ENCODE measurements at places on chromosomes 1 and 21.

GRCh38 chr21:14757533-14758327 lies 211.6 kb upstream of the SAMSN1 start:
- peak; percentile 30 for DNase-seq

- DNase-seq: peak; percentile 91
Measured at GRCh38 chr1:25996966-25997827, 666 bp downstream of the PAFAH2 start.

- peak; percentile 67 for DNase-seq
Measured at GRCh38 chr1:170676628-170677027, 12.7 kb downstream of the PRRX1 start.

DNA sequence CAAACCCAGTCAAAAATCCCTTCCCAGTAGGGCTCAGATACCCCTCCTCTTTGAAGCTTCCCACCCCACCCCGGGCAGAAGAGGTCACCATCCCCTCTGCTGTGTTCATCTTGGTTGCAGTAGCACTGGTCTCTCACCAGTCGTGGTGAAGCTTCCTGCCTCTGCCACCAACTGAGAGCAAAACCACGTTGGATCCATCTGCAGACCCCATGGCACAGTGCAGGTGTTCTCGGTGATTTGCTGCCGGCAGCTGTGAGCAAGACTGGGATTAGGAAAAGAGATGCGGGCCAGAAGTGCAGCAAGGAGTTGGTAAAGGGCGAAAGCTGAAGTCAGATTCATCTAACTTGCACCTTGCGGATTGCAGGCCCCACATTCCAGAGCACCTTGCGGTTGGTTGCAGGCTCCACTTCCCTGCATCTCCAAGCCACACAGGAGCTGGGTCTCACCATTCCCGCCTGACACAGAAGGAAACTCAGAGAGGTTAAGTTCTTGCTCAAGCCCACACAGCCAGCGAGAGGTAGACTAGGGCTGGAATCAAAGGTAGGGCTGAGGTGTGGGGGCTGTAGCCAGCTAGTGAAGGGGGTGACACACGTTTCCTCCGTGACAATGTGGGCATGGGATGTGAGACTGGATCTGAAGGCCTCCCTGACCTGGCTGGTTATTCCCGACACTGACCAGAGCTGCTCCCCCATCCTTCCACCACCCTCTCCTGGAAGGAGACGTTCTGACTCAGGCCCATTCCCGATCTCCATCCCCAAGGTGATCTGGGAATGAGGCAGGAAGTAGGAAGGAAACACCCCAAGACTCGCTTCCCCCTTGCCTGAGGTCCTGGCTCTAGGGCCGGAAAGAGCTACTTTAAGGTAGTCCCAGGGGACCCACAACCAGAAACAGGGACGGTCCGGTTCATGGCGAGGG lies 3.3 kb upstream of the FAM110D start:
- no peak for DNase-seq

GRCh38 chr21:37710546-37711285 lies 205.5 kb downstream of the KCNJ6 start:
- peak; percentile 29 for DNase-seq

DNA sequence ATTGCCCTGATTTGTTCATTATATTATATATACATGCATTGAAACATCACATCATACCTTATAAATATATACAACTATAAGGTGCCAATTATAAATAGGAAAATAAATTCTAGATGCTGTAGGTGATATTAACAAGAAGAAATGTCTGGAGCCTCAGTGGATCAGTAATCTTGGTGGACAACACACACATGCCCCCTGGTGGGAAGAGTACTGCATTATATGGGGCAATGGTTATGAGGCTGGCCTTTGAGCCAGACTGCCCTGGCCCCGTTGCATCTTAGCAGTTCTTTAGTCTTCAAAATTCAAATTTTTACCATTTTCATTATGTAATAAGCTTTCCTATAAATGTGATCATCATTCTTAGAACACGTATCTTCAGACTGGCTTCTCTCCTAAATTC lies 335.0 kb upstream of the GREM2 start:
- DNase-seq: peak; percentile 60

- no peak for DNase-seq
Measured at GRCh38 chr21:31500071-31500470, 156.0 kb upstream of the TIAM1 start.

DNA sequence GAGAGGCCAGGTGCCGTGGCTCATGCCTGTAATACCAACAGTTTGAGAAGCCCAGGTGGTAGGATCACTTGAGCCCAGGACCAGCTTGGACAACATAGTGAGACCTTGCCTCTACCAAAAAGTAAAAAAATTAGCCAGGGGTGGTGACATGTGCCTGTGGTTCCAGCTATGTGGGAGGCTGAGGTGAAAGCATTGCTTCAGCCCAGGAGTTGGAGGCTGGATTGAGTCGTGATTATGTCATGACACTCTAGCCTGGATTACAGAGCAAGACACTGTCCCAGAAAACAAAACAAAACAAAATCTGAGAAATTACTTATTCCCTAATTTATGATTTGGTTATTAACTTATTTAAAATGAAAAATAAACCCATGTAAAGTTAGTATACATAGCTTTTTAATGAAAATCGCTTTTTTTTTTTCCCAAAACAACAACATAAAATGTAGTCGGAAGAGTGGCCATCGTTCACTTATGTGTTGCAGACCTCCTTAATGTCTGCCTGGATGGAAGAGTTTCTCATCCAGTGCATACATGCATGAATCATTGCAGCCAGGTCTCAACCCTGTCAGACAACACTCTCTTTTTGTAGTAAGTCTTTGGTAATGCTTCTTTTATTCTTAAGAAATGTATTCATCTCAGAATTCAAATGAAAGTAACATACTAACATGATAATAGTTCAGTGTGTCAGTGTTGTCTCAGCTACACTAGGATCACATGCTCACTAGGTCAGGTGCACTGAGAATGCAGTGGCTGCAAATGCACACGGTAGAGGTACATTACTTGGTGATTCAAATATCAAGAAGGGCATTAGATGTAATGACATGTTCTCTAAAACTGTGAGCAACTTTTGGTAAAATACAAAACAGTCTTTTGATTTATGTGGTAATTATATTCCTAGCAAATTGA lies 28.0 kb downstream of the ITSN1 start:
- peak; percentile 40 for DNase-seq

DNA sequence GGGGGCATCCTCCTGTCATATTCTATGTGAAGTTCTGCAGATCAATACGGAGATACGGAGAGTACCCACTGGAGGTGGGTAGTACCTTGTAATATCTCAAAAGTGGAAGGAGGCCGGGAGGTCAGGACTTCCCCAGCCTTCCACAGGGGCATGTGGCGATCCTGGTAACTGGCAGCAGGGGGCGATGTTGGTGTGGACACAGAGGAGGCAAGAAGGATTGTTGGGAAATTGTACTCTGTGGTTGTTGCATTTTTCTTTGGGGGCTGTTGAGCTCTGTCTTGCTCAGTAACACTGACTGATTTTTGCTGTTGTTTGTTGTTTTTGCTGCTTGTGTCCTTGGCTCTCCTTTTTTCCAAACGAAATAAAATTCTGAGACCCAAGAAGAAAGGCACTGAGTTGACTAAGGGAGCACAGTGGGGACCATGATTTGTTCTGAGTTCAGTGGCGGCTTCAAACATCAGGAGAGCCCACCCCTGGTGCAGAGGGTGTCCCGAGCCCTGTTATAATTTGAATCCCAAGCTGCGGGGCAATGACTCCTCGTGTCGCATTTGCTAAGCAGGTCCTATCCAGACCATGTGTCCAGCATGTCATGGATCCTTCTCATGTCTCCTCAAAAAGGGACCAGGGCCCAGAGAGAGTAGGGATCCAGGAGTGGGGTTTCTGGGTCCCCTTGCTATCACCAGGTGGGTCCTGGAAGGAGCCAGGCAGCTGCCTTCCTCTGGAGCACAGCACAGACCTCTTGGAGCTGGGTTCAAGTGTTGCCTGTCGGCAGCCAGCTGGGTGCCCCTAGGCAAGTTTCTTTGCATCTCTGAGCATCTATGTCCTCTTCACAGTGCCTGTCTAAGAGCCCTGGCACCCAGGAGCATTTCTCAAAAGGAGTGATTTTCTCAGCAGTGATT lies 22.8 kb downstream of the LHX4 start:
- DNase-seq: peak; percentile 82

GRCh38 chr1:114341299-114341698 lies 169.7 kb downstream of the TRIM33 start:
- no peak for DNase-seq

DNA sequence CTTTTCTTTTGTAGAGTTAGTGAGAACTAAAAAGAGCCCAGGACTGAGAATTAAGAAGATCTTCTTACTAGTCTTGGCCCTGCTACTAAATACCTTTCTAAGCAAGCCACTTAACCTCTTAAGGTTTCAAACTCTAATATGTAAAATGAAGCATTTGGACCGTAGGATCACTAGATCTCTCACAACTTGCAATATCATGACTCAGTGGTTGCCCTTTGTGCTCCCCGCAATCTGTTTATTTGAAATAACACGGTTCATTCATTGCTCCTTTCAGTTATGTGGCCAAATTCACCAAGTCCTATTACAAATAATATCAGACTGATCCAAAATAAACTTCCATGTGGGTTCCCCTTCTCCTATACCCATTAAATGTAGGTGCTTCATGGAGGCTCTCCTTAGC lies 10.8 kb downstream of the PALMD start:
- DNase-seq: no peak

DNA sequence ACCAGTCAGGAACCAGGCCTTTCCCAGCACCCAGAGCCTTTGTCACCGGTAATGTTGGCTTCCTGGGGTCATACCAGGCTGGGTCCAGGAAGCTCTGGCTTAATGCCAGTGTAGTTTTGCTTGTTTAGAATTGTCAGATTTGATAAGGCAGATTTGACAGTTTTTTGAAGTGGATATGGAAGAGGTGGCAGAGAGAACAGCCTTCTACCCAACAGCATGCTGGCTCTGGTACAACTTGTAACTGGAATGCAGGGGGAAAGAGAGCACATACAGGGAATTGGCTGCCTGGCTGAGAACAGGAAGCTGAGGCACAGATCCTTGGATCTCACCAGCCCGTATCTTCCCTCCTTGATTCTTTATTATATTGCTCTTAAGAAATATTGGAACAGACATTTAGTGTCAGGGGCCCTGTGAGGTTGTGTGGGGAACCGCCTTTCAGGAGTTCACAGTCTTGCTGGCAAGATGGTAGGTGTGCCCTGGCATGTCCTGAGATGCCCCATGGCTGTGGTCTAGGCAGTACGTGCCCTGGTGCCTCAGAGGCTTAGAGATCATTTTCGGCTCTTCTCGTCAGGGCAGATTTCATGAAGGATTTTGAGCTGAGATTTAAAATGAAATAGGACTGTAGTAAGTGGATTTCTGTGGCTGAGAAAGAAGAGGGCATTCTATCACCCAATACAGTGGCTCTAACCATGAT lies 227.0 kb downstream of the PBX1 start:
- no peak for DNase-seq

- DNase-seq: no peak
Measured at GRCh38 chr21:36048357-36048756, 12.0 kb downstream of the SETD4 start.

GRCh38 chr1:60055336-60055735 lies 18.2 kb downstream of the C1orf87 start:
- DNase-seq: peak; percentile 45

- no peak for DNase-seq
Measured at GRCh38 chr1:167082511-167083027, 7.6 kb downstream of the GPA33 start.

GRCh38 chr1:198865319-198865718 lies 226.5 kb downstream of the PTPRC start:
- no peak for DNase-seq

DNA sequence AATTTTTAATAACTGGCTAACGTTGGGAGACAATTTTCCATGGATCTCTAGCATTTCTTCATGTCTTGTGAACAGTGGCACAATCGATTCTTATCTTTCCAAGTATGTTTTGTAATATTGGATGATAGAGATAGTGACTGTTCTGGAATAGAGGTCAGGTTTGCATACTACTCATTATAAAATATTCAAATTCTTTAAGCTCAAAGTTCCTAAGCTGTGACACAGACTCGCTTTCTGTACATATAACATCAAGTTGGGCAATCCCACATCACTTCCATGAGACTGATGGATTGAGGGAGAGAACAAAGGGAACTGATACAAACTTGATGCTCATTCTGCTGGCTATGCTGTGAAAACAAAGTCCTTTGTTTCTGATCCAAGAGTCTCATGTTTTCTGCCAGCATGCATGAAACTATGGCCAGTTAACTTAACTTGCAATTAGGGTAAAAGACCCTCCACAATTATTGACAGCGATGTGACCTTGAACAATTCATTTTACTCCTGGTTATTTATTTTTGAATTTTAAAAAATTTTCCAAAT lies 392.4 kb downstream of the TTLL7 start:
- DNase-seq: no peak

DNA sequence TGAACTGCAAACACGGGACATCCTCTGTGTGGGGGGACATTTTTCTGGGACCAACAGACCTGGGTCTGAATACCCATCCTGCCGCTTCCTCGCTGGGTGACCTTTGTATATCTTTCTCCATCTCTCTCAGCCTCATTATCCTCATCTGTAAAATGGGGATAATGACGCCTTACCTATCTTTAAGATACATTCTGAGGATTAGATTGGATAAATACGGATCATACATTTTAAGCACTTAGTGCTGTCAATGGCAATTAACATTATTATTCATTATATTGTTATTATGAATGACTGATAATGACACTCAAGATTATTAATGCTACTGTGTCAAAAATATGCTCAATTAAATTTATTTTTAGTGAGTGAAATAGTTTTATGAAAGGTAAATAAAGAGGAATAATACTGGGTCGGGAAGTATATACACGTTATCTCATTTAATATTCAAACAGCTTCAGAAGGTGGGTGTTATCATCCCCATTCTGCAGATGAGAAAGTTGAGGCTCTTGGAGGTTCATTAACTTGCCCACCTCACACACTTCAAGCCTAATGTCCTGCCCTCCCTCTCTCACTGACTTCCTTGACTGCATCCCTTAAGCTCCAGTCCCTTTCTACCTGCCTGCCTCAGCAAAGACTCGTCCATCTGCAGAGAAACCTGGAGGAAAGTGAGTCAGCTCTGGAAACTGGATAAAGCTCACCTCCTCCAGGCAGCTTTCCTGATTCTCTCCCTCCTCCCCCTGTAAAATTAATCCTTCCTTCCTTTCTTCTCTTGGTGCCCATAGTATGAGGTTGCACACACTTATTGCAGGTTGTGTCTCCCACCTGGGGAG lies 120.7 kb upstream of the JUN start:
- DNase-seq: no peak

GRCh38 chr1:91751275-91751674 lies 134.7 kb downstream of the TGFBR3 start:
- peak; percentile 83 for DNase-seq

DNA sequence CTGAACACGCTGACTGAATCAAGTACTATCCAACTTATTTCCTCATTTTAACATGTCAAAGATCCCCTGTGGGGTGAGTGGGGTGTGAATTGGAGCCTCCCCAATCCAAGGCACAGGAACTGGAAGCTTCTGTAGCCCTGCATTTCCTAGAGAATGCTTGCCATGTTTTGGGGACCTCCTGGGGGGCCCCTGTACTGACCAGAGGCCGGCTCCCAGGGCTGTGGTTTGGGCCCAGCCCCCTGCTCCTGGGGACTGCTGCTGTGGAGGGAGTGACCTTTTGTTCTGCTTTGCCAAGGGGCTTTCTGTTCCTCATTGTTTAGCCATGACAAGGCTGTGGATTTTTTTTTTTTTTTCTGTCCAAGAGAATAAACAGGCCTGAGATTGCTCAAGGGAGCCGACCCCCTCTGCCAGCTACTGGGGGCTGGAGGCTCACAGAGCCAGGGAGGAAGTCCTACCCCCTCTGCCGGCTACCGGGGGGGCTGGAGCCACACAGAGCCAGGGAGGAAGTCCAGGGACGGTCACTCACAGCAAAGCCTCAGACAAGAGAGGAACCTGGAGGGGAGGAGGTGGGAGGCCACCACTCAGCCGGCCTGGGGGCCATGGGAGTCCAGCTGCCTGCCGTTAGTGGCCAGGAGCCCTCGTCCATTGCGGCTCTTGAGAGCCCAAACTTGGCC lies 17.4 kb downstream of the TNFRSF1B start:
- DNase-seq: peak; percentile 98

Data from choroid plexus epithelial cell (primary cell).